Activated T-helper 17 cell treated with anti-CD3 and anti-CD28 coated beads, Interleukin-2, amount 50 U/mL, for 72 hours (primary cell): ENCODE measurements at places on chromosomes 6 and 20. TPM values are rescaled to one million over a fixed set of nuclear protein-coding genes. Genes with fewer than 3 reads are reported as not detected.

Gene PRICKLE4
- not detected for total RNA-seq

Gene ADGB
- not detected for total RNA-seq

Gene GTSF1L
- not detected for total RNA-seq

Gene COL12A1
- not detected for total RNA-seq

Gene PLN
- total RNA-seq = 0.52 TPM

Gene MOCS3
- total RNA-seq = 5.4 TPM

Gene WDR46
- total RNA-seq = 98.7 TPM

Gene RAET1G
- not detected for total RNA-seq

Gene SNX21
- 2.2 TPM for total RNA-seq

Gene PLCB4
- not detected for total RNA-seq

Gene OLIG3
- total RNA-seq = 3.5 TPM

Gene PROCR
- 2.5 TPM for total RNA-seq

Gene GABRR2
- 0.71 TPM for total RNA-seq

Gene GRM1
- not detected for total RNA-seq

Gene RRAGD
- 22.3 TPM for total RNA-seq

Gene TRIM31
- total RNA-seq = not detected

Gene SUPT3H
- total RNA-seq = 12.1 TPM

Gene GPRC6A
- not detected for total RNA-seq

Gene DLL1
- 0.56 TPM for total RNA-seq

Gene DSE
- total RNA-seq = 28.9 TPM

Gene HMGN4
- 84.3 TPM for total RNA-seq
